ENCODE measurements at places on chromosomes 12 and 14. TPM values are rescaled to one million over a fixed set of nuclear protein-coding genes. Genes with fewer than 3 reads are reported as not detected.

Gene ST8SIA1
- 0.46 TPM for total RNA-seq

Gene C1R
- 7.8 TPM for total RNA-seq

Gene ZNF891
- total RNA-seq: 0.58 TPM

Gene DHRS4L2
- total RNA-seq: 27.7 TPM

Gene GLIPR1L2
- total RNA-seq: 0.41 TPM

Gene OR10P1
- not detected for total RNA-seq

Gene MYO1H
- not detected for total RNA-seq

Gene EXD2
- total RNA-seq: 15.7 TPM

Gene TMEM132D
- total RNA-seq: not detected

Gene TUNAR
- total RNA-seq: not detected

Gene SDR9C7
- total RNA-seq: 0.07 TPM

Gene TMEM117
- total RNA-seq: 6.9 TPM

Gene TPH2
- not detected for total RNA-seq

Gene RCOR1
- 31.7 TPM for total RNA-seq

Gene RFX4
- total RNA-seq: not detected

Gene NOS1
- 1.8 TPM for total RNA-seq

Gene NOC4L
- total RNA-seq: 32.2 TPM

Data from foreskin keratinocyte (primary cell).